ENCODE measurements at places on chromosomes 12 and 14.

DNA sequence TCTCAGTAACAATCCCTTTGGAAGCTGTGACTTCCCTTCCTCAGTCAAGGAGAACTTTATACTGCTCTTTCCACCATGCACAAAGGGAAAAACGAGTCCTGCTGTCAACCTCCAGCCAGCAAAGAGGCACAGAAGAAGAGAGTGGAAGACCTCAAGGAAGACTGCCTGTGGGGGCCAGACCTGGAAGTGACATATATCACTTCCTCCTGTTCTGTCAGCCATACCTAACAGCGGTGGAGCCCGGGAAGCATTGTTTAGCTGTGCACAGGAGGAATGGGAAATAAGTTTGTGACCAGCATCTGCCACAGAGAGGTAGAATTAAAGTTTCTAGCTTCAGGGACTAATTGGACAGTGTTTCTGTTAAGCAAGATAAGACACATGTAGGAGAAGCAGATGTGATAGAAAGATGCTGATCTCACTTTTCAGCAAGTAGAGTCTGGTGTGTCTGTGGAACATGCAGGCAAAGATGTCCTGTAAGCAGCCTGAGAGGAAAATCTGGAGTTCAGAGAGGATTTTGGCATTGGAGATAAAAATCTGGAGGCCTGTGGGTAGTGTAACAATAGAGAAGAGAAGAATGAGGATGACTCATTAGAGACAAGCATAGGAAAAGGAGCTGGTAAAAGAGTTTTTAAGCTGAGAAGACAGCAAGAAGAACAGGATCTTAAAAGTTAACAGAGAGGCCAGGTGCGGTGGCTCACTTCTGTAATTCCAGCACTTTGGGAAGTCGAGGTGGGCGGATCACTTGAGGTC is 141.6 kb upstream of the CPSF6 start:
- ATAC-seq: peak; percentile 65

- ATAC-seq: no peak
These were observed 47.7 kb upstream of the PTCSC3 start for GRCh38 chr14:36224176-36224575.

- no peak for ATAC-seq
These were observed 81.8 kb downstream of the TSPAN9 start for GRCh38 chr12:3158851-3159465.

DNA sequence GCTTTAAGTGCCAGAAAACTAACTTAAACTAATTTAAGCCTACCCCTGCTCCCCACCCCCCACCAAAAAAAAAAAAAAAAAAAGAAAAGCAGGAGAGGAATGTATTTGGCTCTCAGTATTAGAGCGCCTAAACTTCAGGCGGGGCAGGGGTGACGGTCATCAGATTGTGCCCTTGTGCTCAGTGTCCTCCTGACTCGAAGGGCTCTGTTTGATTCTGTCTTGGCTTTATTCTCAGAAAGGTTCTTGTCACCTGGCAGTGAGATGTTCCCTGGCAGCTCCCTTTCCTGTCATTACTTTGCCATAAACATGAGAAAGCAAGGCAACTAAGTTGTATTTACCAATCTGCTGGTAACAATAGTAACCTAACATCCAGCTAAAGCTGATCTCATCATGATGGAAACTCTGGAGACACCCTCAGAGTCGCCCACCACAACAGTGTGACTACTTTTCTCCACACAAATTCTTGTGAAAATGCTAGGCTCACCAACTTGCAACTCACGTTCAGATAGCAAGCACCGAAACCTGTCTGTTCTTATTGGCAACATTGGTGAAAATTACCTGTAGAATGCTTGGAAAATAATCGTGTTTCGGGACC is 39.0 kb upstream of the WNK1 start:
- no peak for ATAC-seq

- no peak for ATAC-seq
These were observed 232.9 kb downstream of the ATXN7L3B start for GRCh38 chr12:74770552-74770951.

- no peak for ATAC-seq
These were observed 859.3 kb upstream of the ATXN7L3B start for GRCh38 chr12:73678335-73678734.

DNA sequence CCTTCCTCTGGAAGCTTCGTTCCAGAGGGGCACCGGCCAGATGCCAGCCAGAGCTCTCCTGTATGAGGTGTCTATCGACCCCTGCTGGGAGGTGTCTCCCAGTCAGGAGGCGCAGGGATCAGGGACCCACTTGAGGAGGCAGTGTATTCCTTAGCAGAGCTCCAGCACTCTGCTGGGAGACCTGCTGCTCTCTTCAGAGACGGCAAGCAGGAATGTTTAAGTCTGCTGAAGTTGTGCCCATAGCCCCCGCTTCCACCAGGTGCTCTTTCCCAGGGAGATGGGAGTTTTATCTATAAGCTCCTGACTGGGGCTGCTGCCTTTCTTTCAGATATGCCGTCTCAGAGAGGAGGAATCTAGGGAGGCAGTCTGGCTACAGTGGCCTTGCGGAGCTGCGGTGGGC is 22.2 kb upstream of the NAV3 start:
- ATAC-seq: no peak

GRCh38 chr12:80157645-80158044 is 58.3 kb downstream of the OTOGL start:
- no peak for ATAC-seq

GRCh38 chr14:96863986-96864330 is 66.8 kb downstream of the VRK1 start:
- ATAC-seq: no peak
